ENCODE measurements at places on chromosomes 3 and 15. TPM values are rescaled to one million over a fixed set of nuclear protein-coding genes. Genes with fewer than 3 reads are reported as not detected.

Gene CP
- total RNA-seq, result 5.7 TPM

Gene WDR72
- total RNA-seq, result 5.9 TPM

Gene RGMA
- total RNA-seq, result 0.31 TPM

Gene ADIPOQ
- total RNA-seq, result not detected

Gene TGM5
- not detected for total RNA-seq

Gene PAK2
- total RNA-seq, result 41.2 TPM

Gene ISLR2
- total RNA-seq, result 0.18 TPM

Gene CELSR3
- total RNA-seq, result 3.9 TPM

Gene CCDC14
- total RNA-seq, result 20.5 TPM

Gene IFRD2
- 95.3 TPM for total RNA-seq

Gene CEMIP
- 1.2 TPM for total RNA-seq

Gene CACNA2D2
- total RNA-seq, result 0.61 TPM

Gene MESP2
- total RNA-seq, result 0.24 TPM

Gene DZIP3
- total RNA-seq, result 4.1 TPM

Gene NPAP1
- total RNA-seq, result not detected

Gene VGLL4
- total RNA-seq, result 33.7 TPM

Gene CCDC9B
- 19.3 TPM for total RNA-seq

Gene ABHD17C
- 26.5 TPM for total RNA-seq

Gene CCDC39
- total RNA-seq, result not detected

Gene LINGO1
- total RNA-seq, result 10.5 TPM

Gene RASGRP1
- total RNA-seq, result 0.24 TPM

Gene RTP1
- total RNA-seq, result not detected

Gene SLC9C1
- not detected for total RNA-seq

Gene CAMK2N2
- 1.4 TPM for total RNA-seq

Gene CHRNB4
- total RNA-seq, result 1.4 TPM

Gene NME9
- total RNA-seq, result not detected

Gene TMEM43
- total RNA-seq, result 150 TPM

Gene PRSS50
- not detected for total RNA-seq

Gene PLSCR1
- total RNA-seq, result 45.3 TPM

Gene RFT1
- total RNA-seq, result 28.3 TPM

Gene HOMER2
- 22.5 TPM for total RNA-seq

Gene STRIT1
- not detected for total RNA-seq

Gene SNTN
- total RNA-seq, result not detected

Gene IQCH
- 1.4 TPM for total RNA-seq

Gene ATP13A5
- total RNA-seq, result not detected

Gene PLSCR5
- total RNA-seq, result not detected

Gene CCR5
- not detected for total RNA-seq

Gene BRPF1
- total RNA-seq, result 16.3 TPM

Gene FEZF2
- not detected for total RNA-seq

Gene OR5K3
- not detected for total RNA-seq

Gene NMD3
- total RNA-seq, result 49.8 TPM

Gene TMED3
- 191 TPM for total RNA-seq

Gene PIGX
- total RNA-seq, result 31.7 TPM

Gene NRG4
- 0.47 TPM for total RNA-seq

Gene SEMA3G
- total RNA-seq, result 0.16 TPM

Gene FAM3D
- not detected for total RNA-seq

Gene GABRB3
- 74.5 TPM for total RNA-seq

Gene FBXL22
- total RNA-seq, result 0.25 TPM

Gene TNIK
- total RNA-seq, result 1.7 TPM

Measured in A549 treated with Hydrocortisone at 1 μM for 4 hours (cell line).